Urinary bladder (tissue), 4 donors: ENCODE measurements at places on chromosomes 13 and 19. TPM values are rescaled to one million over a fixed set of nuclear protein-coding genes. Genes with fewer than 3 reads are reported as not detected.

ZNF677 gene
- 31.2 TPM for total RNA-seq

DPF1 gene
- 1.1 TPM for total RNA-seq

ZNF763 gene
- 6.1 TPM for total RNA-seq

CEACAM3 gene
- not detected for total RNA-seq

COMP gene
- total RNA-seq = 0.90 TPM

LAIR1 gene
- 11.8 TPM for total RNA-seq

GNG7 gene
- 2.8 TPM for total RNA-seq

LILRB2 gene
- 1.3 TPM for total RNA-seq

VSTM2B gene
- total RNA-seq = not detected
